SK-N-MC (cell line): ENCODE measurements at places on chromosomes 7 and 10.

DNA sequence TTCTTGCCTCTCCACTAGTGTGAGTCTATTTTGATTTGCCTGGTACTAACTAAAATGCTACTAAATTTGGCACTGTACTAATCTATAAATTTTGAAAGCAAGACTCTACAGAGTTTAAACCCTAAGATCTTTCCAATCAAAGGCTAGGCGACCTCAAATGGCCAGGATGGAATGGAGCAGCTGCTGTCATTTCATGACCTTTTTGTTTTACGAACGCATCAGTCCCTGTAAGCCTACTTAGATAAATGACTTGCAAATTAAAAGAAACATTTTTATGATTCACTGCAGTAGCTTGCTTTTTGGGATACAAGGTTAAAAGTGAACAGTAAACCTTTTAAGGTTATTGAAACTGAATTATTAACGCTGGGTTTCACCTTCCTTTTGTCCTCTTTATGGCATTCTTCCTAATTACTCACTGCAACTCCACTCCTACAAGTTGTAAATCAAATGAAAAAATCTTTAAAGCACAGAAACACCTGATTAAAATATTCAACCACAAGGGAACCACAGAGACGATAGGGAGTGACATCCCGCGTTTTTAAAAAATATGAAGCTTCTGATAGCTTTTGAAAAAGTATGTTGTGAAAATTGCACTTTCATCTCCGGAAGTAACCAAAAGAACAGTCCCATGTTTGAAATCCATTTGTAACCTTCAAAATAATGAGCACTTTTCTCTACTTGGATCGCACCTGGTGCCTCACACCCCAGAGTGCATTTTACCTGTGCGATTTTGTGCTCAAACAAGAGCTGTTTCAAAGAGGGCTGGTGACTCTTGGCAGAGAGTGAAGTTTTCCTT, 595.1 kb downstream of the PARD3 start:
- no peak for DNase-seq

GRCh38 chr7:17600340-17600752, 301.9 kb downstream of the AHR start:
- no peak for DNase-seq

- DNase-seq, result no peak
Measured at GRCh38 chr7:77888998-77889397, 90.4 kb downstream of the PHTF2 start.

DNA sequence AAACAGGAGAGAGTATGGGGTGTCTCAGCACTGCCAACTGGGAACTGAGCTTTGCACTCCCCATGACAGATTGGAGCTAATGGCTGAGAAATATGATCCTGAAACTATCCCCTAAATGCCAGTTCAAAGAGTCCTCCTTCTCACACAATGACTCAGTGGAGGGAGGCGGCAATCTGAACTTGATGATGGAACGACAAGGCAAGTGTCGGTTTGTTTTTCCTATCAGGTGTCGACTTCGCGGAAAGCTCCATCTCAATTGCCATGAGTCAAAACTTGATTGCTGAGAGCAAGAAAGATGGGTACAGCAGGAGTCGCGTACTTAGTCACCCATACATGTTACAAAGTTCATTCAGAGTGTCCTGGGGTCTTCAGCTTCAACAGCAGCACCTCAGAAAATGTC, 52.5 kb downstream of the NPY start:
- DNase-seq, result no peak

GRCh38 chr10:8596929-8597472, 542.5 kb downstream of the GATA3 start:
- DNase-seq, result no peak

- no peak for DNase-seq
Measured at GRCh38 chr10:17533731-17534130, 79.3 kb upstream of the ST8SIA6 start.

GRCh38 chr7:150994141-150994837, 3.5 kb downstream of the NOS3 start:
- DNase-seq, result no peak

GRCh38 chr7:135704074-135704473, 23.9 kb downstream of the SLC13A4 start:
- no peak for DNase-seq

DNA sequence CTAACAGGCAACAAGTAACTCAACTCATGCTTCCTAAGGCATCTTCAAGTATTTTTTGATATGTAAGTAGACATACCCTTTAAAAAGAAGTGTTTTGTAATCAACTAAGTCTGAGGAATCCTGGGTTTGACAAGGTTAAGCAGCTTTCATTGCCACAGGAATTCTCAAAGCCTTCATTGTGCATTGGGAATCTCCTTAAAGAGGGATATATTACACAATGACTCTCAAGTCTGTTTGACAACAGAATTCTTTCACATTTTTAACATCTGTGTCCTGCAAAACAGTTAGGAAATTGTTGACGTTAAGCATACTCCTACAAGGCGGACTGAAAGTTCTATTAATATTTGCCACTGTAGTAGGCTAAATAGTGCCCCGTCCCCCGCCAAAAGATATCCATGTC, 71.4 kb downstream of the SGMS1 start:
- DNase-seq, result no peak

- no peak for DNase-seq
Measured at GRCh38 chr10:4943821-4944220, 19.4 kb upstream of the AKR1C1 start.

DNA sequence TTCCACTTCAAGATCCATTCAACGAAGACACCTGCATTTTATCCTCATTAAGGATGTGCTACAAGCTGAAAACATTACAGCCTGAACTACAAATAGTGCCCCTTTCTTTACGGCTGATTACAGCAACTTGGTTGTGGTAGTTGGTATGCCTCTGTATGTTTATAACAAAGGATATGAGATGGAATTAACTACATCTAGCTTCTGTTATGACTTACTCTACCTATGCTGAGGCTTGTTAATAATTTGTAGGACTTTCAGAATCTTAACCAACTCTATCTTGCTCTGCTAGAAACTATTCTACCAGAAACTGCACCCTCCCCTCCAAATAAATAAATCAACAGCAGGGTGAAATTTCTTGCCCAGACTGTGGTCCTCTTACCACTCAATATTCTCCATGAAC, 448.1 kb downstream of the GRM8 start:
- DNase-seq, result no peak

DNA sequence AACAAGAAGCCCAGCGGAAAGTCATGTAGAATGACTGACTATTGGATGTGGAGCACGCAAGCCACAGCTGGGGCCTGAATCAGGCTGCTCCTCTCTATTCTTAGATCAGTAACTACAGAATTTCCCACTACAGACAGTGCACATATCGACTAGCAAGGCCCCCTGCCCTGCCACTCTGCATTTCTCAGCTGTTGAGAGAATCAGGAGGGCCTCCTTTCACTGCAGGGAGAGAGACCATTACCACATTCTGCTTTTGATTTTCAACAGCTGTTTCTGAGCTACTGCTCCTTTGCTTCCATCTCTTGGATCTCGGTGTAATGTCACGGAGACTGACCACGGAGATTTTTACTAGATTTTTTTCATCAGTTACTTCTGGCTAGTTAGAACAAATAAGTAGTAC, 73.8 kb downstream of the PON1 start:
- no peak for DNase-seq

- no peak for DNase-seq
Measured at GRCh38 chr10:54478601-54479000, 322.4 kb downstream of the PCDH15 start.

GRCh38 chr7:127359011-127359410, 33.5 kb downstream of the ZNF800 start:
- DNase-seq, result no peak

GRCh38 chr10:122068844-122069243, 79.9 kb downstream of the TACC2 start:
- no peak for DNase-seq

DNA sequence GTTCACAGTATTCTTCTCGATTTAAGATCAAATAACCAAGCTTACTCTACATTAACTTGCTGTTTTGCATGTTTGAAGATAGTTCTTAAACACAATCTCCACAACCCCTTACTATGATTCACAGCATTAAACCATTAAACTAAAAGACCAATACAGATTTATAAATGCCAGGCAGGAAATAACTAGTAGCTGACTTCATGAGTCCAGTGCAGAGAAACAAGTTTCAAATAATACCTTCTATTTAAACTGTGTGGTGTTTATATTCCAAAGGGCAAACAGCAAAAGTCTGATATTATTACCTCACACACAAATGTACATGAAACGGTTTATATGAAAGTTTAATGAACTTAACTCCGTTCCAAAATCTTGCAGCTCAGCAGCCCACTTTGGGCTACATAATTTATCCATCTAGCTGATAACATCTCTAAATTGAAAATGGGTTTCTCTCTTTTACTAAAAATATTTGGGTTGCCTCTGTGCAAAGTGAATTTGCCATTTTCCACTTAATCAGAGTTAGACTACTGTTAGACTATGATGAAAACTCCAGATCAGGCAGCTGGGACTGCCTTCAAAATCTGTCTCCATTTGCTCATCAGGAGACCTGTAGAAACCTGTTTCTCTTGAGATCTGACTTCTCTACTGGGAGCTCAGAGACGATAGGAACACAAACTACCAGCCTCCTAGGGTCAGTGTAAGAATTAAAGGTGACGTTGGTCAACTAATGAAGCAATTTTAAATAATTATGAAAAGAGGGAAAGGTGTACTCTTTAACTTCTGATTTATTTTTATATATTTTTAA, 287.3 kb downstream of the FZD1 start:
- no peak for DNase-seq

- DNase-seq, result no peak
Measured at GRCh38 chr10:117216611-117217195, 19.4 kb downstream of the KCNK18 start.

- DNase-seq, result no peak
Measured at GRCh38 chr7:51639661-51640334, 323.2 kb upstream of the COBL start.

- no peak for DNase-seq
Measured at GRCh38 chr7:601595-602340, 82.1 kb upstream of the PDGFA start.

DNA sequence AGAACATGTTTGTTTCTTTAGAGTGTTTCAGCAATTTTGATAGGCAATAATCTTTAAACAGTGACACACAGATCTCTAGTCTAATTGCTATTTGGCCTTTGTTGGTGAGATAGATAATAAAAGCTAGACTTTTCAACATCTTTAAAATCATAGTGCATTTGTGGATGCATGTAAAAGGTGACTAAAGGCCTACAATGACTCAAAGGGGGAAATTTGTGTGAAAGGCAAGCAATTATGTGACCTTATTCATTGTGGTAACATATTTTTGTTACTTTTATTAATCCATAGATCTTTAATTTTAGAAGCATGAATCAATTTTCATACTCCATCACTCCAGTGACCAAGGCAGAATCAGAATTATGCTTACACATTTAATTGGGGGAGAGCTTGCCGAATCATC, 299.7 kb downstream of the DGKB start:
- no peak for DNase-seq

- no peak for DNase-seq
Measured at GRCh38 chr10:17644485-17644943, 563 bp downstream of the STAM start.

DNA sequence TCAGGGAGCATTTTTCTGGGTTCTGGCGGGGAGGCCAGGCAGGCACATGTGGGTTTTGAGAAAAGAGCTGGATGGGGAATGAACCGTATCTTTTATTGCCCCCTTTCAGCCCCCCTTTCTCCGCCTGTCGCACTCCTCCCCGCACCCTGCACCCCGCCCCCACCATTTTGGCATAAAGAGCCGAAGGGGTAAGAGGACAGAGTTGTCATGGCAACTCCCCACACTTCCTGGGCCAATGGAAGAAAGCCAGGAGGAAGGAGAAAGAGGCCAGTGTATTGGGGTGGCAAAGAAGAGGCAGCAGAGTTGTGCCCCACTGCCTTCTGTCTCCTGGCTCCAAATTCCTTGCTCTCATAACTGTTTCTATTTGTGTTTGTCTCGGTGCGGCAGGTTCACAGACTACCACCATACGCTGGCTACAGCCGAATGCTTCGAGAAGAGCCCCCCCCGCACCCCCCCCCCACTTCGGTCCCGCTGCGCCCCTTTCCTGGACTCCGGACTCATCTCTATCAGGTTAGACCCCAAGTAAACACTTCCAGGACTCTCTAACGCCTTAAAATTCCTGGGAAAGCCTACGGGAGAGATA, 3.4 kb downstream of the KCNIP2 start:
- no peak for DNase-seq

DNA sequence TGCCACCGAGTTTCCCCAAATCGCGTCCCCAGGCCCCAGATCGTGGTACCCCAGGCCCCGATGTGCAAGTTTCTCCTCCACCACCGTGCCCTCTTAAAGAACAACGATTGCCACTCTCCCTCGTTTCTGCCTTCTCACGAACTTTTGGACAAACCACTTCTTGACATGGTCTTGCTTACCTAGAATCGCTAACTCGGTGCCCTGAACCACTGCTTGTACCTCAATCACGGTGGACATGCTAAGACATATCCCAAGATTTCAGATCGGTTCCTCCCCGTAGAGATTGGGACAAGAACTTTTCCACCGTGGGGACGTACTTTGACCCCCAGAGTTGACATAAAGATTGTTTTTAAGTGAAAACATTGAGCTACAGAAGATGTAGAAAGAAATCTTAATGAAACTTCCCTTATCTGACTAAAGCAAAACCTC, 477 bp upstream of the ZC3HAV1 start:
- DNase-seq, result no peak

GRCh38 chr7:8176370-8177081, 85.4 kb downstream of the ICA1 start:
- DNase-seq, result no peak

- DNase-seq, result no peak
Measured at GRCh38 chr10:126321440-126321839, 66.8 kb downstream of the ADAM12 start.

DNA sequence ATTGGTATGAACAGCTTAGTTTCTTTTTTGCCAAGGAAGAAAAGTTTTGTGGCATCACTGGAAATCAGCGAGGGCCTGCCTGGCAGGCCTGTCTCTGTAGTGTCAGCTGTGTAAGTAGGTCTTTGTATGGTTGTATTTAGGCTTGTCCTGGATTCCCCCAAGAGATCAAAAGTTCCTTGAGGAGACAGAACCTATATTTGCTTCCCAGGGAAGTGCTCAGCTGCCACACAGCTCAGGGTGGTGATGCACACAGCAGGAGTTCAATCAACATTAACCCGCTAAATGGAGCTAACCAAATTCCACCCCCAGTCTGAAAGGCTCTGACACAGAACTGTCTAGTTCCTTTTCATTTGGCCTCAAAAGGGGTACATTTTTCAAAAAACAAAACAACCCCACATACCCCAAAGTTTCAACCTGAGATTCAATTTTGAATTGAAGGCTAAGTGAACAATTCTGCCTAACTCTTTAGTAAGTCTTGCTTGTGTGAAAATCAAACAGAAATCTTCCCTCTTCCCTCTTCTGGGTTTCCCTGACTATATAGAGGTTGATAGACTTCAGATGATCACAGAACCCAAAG, 124.4 kb downstream of the CLEC2L start:
- no peak for DNase-seq

- no peak for DNase-seq
Measured at GRCh38 chr10:103517234-103518085, 24.0 kb downstream of the NEURL1 start.

DNA sequence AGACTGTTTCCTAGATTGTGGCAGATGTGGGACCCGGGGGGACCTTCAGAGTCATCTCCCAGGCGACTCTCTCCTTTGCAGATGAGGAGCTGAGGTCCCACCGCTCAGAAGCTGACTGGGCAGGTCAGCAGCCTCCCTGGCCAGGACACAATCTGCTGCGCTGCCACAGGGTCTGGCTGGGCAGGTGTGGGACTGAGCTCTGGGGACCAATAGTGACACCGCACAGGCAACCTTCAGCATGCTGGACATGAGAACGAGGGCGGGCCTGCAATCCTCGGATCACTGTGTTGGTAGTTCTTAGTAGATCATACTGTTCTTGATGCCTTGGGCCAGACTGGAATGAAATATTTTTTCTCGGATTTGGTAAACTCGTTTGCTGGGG, 20.5 kb upstream of the CRYGN start:
- DNase-seq, result no peak
